ENCODE measurements at places on chromosomes 16 and 17.

DNA sequence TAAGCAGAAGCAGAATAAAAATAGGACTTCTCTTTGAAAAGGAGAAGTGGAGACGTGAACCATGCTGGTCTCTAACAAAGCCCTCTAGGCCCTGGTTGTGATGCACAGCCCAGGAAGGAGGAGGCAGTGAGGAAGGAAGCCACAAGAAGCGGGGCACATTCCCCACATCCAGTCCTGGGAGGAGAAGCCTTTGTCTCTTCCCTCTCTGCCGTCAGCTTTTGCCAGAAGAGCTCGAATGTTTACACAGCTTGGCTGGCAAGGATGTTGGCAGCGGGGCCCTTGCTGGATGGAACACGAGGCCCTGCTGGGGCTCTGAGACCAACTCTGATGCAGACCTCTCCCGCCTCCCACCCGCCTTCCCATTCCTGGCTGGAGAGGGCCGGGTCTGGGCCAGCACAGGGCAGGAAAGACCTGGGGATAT, 91.3 kb downstream of the MAF start:
- DNase-seq = no peak

DNA sequence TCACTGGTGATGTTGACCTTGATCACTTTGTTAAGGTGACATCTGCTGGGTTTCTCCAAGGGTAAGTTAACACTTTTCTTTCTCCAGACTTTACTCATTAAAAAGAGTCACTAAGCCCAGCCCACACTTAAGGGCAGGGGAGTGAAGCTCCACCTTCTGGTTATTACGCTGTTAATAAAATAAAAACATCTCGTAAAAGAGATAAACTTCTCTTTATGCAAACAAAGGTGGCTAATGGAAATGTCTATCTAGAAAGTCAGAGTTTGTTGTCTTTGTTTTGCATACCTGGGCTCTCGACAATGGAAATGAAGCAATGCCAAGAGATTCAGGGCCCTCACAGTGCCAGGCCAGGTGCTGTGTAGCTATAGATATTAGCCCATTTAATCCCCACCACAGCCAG, 134.4 kb downstream of the ZFHX3 start:
- no peak for DNase-seq

GRCh38 chr16:88455610-88456355, 2.7 kb downstream of the ZFPM1 start:
- peak; percentile 74 for DNase-seq

DNA sequence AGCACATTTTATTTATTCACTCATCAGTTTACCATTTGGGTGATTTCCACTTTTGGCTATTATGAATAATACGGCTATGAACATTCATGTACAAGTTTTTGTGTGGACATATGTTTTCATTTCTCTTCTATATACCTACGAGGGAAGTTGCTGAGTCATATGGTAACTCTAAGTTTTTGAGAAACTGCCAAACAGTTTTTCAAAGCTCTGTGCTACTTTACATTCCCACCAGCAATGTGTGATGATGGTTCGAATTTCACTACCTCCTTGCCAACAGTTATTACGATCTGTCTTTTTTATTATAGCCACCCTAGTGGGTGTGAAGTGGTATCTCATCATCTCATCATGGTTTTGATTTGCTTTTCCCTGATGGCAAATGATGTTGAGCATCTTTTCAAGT, 63.7 kb upstream of the MRTFB start:
- no peak for DNase-seq

- no peak for DNase-seq
These were observed 395.0 kb upstream of the SOX9 start for GRCh38 chr17:71725811-71726210.

DNA sequence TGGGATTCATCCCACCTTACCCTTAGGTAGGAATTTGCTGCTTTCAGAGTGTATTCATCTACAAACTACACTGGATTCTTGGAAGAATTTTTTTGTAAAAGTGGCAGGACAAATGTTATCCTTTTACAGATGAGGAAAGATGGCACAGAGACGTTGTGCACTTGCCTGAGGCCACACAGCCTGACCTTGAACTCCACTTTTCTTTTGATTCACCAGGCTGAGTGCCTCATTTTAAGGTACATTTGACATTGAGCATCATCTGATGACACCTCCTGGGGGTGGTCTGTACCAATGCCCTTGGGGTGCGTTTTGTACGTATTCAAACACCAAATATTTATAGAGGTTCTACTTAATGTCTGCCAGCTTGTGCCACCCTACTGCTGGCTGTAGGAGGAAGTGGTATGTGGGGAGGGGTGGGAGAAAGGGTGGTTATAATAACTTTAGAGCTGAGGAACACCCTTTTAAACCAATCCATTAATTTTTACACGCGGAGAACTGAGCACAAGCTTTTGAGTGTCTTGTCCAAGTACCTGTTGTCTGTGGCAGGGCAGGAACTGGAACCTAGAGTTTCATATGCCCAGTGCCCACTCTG, 29.1 kb downstream of the HS3ST3B1 start:
- no peak for DNase-seq

All from CD4-positive, alpha-beta memory T cell (primary cell).